ENCODE measurements at places on chromosomes 11 and 22.

DNA sequence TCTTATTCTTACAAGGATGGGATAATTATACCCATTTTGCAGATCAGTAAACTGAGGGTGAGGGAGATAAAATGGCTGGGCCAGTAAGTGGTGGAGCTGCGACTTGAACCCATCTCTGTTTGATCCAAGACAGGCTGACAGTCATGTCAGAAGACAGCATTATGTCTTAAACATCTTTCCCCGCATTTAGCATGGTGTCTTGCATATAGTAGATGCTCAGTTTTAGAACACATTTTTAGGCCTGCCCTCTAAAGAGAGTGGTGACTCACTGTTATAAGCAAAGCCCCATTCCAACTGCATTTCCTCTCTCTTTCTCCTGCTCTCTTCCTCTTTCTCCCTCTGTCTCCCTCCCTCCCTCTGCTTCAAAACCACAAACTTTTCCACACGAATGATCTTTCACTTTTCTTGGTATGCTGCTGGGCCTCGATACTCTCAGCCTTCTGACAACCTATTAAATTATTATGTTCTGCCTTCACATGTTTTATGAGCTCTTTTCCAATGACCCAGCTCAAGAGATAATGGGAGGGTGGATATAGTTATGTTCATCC is 25.2 kb downstream of the CWC15 start:
- DNase-seq: no peak

GRCh38 chr22:46582281-46582933 is 37.8 kb upstream of the GRAMD4 start:
- DNase-seq: no peak

DNA sequence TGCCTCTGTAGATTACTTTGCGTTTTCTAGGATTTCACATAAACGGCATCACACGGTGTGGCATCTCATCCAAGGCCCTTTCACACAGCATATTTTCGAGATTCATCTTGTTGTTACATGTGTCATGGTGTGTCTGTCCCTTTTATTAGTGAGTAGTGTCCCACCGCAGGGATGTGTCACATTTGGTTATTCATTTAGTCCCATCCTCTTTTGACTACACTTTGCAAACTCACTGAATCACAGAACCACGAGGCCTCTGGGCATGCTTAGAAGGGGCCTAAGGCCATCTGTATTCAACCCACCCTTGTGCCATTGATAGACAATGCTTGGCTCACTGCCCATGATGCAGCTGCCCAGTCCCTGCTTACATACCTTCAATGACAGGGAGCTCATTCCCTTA is 4.2 kb upstream of the RAC2 start:
- no peak for DNase-seq

- DNase-seq: no peak
These were observed 63.7 kb upstream of the SESN3 start for GRCh38 chr11:95294701-95295100.

DNA sequence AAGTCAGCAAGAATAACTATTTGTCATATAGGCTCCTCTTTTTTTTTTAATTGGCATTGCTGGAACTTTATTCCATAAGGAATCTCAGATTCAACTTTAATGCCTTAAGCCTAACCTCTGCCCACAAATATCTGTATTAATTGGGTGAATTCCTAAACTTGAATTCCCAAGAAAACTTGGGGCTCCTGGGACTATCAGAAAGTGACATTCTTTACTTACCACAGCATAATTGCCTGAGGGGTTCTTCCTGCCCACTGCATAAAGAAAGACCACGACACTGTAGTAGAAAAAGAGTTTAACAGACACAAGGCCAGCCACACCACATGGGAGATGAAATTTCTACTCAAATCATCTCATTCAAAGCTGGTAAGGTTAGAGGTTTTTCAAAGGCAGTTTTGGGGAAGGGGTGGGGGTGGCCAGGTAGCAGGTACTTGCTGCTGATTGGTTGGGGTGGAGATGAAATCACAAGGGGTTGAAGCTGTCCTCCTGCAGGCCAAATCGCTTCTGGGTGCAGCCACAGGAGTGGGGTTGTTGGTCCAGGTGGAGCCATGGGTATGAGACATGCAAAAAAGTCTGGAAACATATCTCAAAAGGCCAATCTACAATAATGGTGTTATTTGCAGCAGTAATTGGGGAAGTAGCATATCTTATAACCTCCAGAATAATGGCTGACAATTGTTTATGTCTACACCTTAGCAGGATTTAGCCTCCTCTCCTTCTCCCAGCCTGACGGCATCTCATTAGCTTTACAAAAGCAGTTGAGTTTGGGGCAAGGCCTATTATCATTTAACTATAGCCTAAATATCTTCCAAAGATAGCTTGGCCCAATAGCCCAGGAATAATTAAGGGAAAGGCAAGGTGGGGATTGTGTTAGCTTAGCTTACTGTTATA is 4.8 kb upstream of the NLRP10 start:
- no peak for DNase-seq

- no peak for DNase-seq
These were observed 32.0 kb downstream of the TMEM184B start for GRCh38 chr22:38240734-38241252.

DNA sequence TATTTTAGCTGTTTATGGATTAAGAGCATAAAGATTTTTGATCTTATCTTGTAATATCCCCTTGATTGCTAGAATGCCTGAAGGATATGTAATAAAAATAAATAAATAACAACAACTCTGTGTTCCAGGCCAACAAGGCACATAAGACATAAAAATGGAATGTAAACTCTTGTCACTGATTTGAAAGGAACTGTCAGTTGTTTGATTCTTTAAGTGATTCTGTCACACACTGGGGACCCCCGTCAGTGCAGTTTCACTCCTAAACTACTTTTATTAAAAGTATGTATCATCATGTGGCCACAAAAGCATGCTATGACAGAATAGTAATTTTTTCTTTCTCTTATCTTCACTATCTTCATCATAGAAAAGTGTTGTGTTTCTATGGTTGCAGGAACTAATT is 572.4 kb downstream of the CNTN5 start:
- no peak for DNase-seq

DNA sequence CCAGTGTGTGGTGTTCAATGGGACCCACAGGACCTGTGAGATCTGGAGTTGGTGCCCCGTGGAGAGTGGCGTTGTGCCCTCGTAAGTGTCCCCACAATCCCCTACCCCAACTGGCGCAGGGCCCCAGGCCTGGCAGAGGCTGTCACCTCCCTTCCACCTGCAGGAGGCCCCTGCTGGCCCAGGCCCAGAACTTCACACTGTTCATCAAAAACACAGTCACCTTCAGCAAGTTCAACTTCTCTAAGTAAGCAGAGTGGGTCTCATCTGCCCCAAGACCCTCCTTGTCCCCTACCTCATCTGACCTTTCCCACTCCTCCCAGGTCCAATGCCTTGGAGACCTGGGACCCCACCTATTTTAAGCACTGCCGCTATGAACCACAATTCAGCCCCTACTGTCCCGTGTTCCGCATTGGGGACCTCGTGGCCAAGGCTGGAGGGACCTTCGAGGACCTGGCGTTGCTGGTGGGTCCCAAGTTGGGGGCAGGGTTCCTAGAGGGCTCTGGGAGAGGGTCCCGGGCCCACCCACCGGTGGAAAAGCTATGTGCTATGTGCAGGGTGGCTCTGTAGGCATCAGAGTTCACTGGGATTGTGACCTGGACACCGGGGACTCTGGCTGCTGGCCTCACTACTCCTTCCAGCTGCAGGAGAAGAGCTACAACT is 8.1 kb downstream of the P2RX6 start:
- no peak for DNase-seq

All from stimulated activated CD4-positive, alpha-beta T cell treated with anti-CD3 and anti-CD28 coated beads, Interleukin-15, amount 100 ng/mL, for 24 hours (primary cell).